ENCODE measurements at places on chromosomes 12 and 14.

DNA sequence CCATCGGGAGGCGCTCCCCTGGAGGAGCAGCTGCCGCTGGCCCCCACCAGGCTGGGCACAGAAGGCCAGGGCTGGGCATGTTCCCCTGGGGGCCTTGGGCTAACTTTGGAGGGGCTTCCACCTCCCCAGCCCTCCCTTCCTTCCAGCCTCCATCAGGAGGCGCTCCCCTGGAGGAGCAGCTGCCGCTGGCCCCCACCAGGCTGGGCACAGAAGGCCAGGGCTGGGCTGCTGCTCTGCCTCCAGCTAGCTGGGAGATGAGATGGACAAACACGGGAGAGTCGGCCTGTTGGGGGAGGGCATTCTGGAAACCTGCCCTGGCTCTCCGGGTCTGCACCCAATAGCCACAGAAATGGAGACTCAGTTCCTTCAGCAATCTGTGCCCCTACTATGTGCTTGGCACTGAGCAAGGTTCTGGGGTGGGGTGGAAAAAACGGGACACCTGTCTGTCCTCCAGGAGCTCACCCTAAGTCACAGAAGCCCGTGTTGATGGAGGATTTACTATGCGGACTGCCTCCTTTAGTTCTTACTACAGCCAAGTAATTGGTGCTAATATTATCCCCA is 39.0 kb upstream of the CORO1C start:
- DNase-seq: no peak

GRCh38 chr14:32195636-32196035 is 6.2 kb upstream of the RNU6-7 start:
- DNase-seq: no peak

GRCh38 chr12:118345355-118345754 is 27.4 kb downstream of the TAOK3 start:
- no peak for DNase-seq

DNA sequence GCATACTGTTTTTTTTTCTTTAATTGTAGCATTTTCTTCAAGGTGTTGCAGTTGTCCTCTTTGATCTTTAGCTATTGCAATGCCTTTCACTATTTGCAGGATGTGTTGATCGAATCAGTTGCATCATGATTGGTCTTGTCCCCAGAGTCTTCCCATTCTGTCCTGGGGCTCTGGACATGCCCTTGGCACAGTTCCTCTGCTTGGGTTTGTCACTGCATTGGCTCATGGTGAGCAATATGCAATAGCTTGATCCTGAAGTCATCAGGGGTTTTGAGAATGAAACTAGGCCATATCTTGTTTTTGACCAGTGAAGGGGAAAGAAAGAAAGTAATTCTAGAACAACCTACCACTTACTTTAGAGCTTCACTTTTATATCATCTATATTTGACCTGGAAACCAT is 281.5 kb downstream of the TMEM117 start:
- no peak for DNase-seq

- no peak for DNase-seq
These were observed 14.6 kb upstream of the HDAC7 start for GRCh38 chr12:47834199-47834903.

- DNase-seq: no peak
These were observed 25.8 kb downstream of the SNRNP35 start for GRCh38 chr12:123483602-123484248.

DNA sequence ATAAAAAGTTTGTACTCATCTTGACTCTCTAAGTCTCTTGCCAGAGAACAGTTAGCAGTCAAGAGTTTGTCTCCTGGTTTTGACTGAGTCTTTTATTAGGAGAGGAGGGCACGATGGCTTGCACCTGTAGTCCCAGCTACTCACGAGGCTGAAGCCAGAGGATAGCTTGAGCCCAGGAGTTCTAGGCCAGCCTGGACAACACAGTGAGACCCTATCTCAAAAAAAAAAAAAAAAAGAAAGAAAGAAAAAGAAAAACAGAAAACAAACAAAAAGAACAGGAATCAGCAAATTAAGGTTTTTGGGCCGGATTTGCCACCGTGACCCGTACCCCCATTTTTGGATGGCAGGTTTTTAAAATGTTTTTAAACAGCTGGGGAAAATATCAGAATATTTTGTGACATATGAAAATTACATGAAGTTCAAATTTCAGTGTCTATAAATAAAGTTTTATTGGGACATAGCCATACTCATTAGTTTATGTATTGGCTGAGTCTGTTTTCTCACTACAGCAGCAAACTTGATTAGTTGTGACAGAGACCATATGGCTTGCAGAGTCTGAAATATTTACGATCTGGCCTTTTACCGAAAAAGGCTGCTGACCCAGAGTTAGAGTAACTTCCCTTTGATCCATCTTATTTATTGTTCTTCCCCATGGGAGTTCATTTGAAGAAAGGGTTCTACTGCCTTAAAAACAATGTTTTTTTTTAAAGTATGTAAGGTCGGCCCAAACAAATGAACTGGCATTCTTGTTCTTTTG is 31.2 kb downstream of the VEZT start:
- no peak for DNase-seq

DNA sequence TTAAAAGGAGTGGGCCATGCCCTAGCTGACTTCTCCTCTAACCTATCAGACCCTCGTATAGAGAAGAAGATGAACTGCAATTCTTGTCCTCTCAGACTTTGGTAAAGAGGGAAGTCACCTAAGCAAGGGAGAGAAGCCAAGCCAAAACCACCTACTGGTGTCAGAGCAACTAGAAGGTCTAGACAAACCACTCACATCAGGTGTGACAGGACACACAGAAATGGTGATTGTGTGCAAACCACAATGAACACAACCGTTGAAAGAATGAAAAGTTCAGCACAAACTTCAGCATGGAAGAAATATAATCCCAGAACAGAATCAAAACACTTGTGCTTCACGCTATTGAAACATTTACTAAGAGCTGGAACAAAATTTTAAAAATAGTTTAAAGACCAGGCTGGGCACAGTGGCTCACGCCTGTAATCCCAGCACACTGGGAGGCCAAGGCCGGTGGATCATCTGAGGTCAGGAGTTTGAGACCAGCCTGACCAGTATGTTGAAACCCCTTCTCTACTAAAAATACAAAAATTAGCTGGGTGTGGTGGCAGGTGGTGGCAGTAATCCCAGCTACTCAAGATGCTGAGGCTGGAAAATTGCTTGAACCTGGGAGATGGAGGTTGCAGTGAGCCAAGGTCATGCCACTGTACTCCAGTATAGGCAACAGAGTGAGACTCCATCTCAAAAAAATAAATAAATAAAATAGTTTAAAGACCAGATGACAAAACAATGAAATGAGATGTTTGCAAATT is 56.2 kb upstream of the NTF3 start:
- no peak for DNase-seq

DNA sequence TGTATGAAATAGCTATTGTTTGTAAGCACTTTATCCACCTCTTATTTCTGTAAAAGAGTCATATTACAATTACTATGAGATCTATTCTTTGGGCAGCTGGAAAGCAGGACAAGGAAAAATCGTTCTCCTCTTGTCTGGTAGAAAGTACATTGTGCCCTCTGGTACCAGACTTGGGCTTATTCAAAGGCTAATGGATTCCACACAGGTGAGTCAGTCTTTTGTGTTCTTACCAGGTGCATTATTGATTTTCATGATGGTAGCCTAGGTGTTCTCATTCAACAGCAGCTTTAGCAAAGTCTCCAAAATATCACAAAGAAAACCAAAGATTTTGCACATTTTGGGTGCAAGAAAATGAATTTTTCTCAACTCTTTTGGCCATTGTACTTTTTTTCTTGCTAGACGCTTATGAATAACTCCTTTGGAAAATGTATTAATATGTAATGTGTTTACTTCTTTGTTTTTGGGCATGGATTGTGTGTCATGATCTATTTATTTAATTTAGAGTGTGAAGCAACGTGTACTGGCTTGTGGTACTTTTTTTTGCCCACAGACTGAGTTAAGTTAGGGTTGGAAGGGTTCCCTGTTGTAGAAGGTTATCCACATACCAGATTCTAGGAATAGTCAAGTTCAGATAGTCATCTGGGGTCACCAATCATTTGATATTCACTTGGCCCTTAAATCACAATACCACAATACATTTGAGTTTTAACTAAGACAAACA is 26.2 kb downstream of the MNAT1 start:
- DNase-seq: no peak

DNA sequence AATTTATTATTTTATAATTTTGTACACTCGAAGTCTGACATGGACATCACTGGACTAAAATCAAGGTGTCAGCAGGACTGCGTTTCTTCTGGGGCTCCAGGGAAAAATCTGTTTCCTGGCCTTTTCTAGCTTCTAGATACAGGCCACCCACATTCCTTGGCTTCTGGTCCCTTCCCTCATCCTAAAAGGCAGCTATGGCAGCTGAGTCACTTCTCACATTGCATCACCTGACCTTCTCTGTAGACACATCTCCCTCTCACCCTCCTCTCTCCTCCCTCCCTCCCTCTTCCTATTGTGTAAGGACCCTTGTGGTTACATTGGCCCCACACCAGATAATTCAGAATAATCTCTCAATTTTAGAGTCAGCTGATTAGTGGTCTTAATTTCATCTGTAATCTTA is 92.4 kb downstream of the RPS6KA5 start:
- DNase-seq: peak; percentile 12

- no peak for DNase-seq
These were observed 80.0 kb upstream of the RGS6 start for GRCh38 chr14:71852181-71852580.

- peak; percentile 28 for DNase-seq
These were observed 38.1 kb downstream of the P2RX7 start for GRCh38 chr12:121170611-121171260.

- no peak for DNase-seq
These were observed 137.4 kb upstream of the C14orf180 start for GRCh38 chr14:104442107-104442551.

DNA sequence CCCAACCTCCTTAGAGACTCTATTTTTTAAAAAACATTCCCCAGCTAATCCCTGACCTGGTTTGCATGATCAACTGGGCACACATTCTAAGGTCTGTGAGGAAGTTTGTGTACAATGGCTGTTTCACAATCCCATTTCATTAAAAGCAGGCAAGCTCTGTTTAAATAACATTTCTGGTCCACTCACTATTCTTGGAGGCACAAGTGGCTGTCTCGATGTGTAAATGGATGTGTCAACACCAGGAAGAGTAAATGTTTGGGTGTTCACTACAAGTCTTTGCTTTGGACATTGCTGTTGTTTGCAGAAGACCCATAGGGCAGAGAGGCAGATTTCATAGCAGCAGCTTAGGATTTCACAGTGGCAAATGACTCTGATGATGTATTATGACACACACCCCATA is 98.3 kb downstream of the PDZRN4 start:
- no peak for DNase-seq

- no peak for DNase-seq
These were observed 42.1 kb upstream of the CFAP54 start for GRCh38 chr12:96447256-96447655.

GRCh38 chr12:131221061-131221956 is 267.6 kb downstream of the ADGRD1 start:
- no peak for DNase-seq

GRCh38 chr12:108855284-108856169 is 1.9 kb downstream of the SSH1 start:
- peak; percentile 63 for DNase-seq

DNA sequence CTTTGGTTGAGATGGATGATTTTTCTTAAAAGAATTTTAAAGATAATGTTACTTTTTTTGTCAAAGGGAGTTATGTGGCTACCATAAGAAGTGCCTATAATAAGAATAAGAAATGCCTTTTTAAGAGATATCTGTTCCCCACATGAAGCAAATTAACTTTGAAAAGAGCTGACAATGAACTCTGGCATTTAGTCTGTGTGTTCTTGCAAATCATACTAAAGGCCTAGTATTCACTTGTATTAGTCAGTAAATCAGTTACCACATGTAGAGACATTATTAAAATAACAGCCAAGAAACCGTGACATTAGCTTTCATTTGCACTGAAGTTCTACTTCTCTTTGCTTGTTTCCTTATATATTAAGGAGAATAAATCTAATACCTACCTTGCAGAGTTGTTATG is 296.3 kb downstream of the CCDC91 start:
- DNase-seq: no peak

- peak; percentile 18 for DNase-seq
These were observed 26.2 kb downstream of the C2CD5 start for GRCh38 chr12:22518060-22518719.

DNA sequence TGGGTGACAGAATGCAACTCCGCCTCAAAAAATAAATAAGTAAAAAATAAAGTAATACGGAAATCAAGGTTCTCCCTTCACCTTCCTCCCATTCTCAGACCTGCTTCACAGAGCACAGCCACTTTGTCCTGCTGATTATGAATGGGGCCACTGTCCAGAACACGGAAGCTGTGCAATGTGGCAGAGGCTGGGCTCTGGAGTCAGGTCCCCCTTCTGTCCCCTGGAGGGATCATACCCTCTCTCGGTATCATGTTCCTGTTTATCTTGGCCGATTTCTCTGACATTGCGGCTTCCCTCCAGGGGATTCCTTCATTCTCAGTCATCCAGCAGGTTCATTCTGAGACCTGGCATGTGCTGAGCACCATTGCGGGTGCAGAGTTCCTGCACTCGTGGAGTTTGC is 11.3 kb downstream of the PPP2R5C start:
- DNase-seq: peak; percentile 18

- DNase-seq: no peak
These were observed 488 bp upstream of the KIF5A start for GRCh38 chr12:57549203-57549908.

DNA sequence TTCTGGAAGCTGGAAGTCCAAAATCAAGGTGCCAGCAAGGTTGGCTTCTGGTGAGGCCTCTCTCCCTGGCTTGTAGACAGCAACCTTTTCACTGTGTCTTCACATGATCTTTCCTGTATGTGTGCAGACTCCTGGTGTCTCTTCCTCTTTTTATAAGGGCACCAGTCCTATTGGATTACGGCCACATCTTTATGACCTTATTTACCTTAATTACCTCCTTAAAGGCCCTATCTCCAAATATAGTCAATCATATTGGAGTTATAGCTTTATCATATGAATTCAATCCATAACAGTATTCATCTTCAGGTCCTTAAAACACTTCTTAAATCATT is 21.2 kb upstream of the GARIN2 start:
- DNase-seq: no peak

- no peak for DNase-seq
These were observed 55.4 kb downstream of the ASCL1 start for GRCh38 chr12:103012884-103013283.

DNA sequence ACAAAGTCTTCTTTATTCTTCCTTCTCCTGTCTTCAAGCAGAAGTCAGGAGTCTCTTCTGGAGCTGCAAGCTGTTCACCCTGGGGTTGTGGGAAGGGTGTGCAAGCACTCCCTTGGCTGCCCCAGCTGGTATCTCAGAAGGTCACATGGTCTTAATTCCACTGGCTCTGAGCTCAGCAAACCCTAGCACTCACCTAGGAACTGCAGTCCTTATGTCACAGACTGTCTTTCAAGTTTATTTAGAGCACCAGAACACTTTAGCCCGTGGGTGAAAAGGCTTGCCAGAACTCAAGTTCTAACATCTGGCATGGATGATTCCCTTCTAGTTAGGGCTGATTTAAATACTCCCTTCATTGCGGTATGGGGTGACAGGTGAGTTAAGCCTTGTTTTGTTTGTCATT is 379.0 kb downstream of the CCER1 start:
- DNase-seq: no peak

- peak; percentile 64 for DNase-seq
These were observed 19.4 kb downstream of the GPR132 start for GRCh38 chr14:105045710-105046326.

Measured in brain microvascular endothelial cell (primary cell).